ENCODE measurements at places on chromosomes 7 and 10.

- DNase-seq = no peak
Measured at GRCh38 chr10:65751218-65751617, 1174.6 kb upstream of the LRRTM3 start.

DNA sequence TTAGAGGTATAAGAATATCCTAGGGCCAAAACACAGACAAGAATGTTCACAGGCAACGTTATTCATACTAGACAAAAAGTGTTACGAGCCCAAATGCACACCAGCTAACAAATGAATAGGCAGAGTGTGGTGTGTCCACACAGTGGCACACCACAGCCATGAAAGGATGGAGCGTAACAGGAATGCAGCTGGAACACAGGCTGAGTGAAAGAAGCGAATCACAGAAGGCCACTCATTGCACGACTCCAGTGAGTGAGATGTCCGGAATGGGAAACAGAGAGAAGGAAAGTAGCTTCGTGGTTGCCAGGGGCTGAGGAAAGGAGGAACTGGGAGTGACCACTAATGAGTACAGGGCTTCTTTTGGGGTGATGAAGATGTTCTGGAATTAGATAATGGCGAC is 198.8 kb downstream of the TNS3 start:
- no peak for DNase-seq

GRCh38 chr7:70830426-70830825 is 301.5 kb upstream of the GALNT17 start:
- no peak for DNase-seq

DNA sequence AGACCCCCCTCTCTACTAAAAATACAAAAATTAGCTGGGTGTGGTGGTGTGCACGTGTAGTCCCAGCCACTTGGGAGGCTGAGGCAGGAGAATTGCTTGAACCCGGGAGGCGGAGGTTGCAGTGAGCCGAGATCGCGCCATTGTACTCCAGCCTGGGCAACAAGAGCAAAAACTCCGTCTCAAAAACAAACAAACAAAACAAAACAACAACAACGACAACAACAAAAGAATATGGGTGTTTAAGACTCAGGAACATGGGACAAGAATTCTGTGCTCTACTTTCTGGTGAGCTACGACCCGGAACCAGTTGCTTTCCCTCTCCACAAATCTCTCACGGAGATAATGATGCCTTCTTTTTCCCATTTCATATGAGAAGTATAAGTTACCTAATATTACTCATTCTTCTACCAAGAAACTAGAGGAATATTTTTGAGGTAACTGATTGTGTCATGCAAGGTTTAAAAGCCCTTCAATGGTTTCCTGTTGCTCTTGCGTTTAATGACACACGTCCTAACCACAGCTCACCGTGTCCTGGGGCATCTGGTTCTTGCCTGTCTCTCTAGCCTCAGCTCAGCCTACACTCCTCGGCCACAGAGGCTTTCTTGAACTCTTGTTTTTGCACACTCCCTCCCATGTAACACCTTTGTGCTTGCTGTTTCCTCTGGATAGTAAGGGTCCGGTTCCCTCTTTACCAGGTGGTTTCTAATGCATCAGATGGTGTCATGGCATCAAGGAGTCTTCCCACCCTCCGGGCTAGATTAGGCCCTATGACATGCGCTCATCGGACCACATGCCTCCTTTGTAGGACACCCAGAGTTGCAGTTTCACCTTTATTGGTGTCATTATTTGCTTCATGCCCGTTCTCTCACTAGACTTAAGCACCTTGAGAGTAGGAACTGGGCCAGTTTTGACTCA is 67.5 kb downstream of the PFKFB3 start:
- DNase-seq = peak; percentile 73

DNA sequence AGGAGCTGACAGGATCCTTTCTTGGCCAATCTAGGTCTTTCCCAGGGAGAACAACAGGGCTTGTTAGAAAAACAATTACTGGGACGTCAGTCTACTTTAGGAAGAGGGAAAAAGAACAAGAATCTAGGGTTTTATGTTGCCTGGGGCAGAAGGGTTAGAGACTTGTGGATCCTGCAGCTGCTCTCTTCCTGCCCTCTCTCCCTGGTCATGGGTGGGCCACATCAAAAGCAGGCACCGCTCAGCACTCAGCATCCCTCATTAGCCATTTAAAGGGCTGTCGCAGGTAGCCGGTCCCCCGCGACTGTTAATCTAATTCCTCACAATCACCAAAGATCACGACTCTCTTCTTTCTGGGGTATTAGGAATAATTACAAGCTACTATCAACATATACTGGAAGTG is 631.9 kb downstream of the CALN1 start:
- DNase-seq = no peak

DNA sequence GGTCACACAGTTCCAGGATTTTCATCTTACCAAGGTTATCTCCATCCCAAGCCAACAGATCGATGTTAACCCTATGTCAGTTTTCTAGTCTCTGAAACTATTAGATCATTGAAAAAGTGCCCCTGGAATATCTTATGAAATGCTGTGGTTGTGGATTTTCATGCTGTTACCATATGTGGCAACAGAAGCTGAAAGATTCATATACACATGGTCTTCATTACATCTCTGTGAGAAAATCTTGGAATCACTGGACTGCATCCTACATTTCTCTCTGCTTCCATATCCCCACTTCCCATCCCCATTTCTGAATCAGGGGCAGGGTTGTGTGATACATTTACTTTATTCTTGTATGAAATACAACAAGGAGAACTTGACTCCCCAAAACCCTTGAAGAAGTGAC is 146.1 kb downstream of the SLC16A9 start:
- no peak for DNase-seq

DNA sequence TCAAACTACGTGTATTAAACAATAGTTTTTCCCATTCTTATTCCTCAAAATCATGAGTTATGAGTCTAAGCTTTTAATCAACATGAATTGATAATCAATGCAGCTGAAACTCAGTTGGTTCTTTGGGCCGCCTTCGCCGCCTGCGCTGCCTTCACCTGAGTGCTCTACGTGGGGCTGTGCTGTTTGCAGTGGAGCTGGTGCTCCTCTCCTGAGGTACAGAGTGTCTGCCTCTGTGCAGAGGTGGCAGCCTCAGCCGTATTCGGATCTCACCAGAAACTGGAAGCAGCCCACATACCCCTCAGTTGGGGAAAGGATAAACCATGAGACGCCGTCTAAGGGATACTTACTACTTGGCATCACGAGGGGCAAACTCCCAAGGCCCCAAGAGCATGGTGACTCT is 15.5 kb downstream of the NOM1 start:
- DNase-seq = no peak

- DNase-seq = peak; percentile 1
Measured at GRCh38 chr10:44947371-44948152, 12.0 kb upstream of the RASSF4 start.
